ENCODE measurements at places on chromosomes 5 and 9. TPM values are rescaled to one million over a fixed set of nuclear protein-coding genes. Genes with fewer than 3 reads are reported as not detected.
A peak's percentile ranks its signal among the peaks of the same experiment; 100 is the strongest.

The SYK gene
- not detected for total RNA-seq

The PRLR gene
- not detected for total RNA-seq

The RGS3 gene
- 110 TPM for total RNA-seq

DNA sequence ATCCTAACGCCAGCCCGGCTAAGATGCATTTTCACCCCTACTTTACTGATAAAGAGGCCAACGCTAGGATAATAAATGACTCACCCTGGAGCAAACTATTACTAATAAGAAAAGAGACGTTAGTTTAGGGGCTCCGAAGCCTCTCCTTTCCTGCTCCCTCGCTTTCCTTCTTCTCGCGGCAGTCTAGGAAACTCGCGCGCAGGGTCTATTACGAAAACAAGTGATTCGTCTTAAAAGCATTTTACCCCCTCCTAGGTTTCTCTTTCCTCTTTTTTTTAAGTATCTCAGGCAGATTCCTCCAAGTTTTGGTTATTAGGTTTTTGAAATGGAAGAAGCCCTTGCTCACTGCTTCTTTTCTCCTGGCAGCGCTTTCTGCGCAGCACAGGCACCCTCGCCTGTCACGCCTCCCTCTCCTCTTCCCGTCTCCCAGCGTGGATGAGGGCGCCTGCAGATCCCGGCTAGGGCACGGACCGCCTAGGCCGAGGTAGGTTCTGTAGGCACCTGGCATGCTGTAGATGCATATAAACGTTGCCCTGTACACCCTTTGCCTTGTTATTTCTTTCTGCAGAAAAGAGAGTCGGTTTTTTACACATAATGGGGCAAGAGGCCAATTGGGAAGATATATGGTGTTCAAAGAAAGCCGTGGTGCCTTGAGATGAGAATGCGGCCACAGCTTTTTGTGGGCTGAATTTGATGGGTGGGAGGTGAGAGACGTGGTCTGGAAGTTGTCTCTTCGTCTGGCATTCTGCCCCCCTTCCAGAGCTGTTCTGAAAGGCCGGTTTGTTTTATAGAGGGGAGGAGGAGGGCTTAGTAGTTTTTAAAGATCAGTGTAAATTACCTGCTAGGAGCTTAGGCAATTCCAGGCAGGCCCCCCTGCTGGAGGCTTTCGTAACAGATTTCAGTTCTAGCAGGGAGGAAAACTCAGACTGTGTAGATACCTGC is 983 bp downstream of the GCNT1 start:
- DNase-seq: peak; percentile 42

- DNase-seq: no peak
These were observed 200.4 kb downstream of the PCSK5 start for GRCh38 chr9:76090909-76091308.

- DNase-seq: peak; percentile 76
These were observed 59.1 kb downstream of the BOD1 start for GRCh38 chr5:173557123-173557903.

GRCh38 chr5:132396589-132397031 is 27.1 kb downstream of the SLC22A5 start:
- DNase-seq: no peak
